ENCODE measurements at places on chromosomes 16 and 17.
A peak's percentile ranks its signal among the peaks of the same experiment; 100 is the strongest.

DNA sequence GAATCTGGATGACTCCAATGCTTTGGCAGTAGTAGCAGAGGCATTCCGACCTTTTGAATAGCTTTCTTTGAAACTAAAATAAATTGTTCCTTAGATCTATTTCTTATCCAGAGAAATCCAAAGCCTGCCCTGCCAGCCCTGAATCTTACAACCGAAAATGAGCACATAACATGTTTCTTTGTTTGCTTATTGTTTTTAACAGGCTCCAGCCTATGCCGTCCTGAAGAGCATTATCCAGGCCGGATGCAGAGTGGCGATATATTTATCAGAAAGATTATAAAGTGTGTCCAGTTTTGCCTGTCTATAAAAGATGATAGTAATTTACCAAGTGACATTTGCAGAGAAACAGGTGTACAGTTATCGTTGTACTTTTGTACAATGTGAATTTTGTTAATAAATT, 10.5 kb downstream of the COQ7 start:
- DNase-seq = no peak

GRCh38 chr17:66230922-66231591, 1.8 kb upstream of the APOH start:
- no peak for DNase-seq

DNA sequence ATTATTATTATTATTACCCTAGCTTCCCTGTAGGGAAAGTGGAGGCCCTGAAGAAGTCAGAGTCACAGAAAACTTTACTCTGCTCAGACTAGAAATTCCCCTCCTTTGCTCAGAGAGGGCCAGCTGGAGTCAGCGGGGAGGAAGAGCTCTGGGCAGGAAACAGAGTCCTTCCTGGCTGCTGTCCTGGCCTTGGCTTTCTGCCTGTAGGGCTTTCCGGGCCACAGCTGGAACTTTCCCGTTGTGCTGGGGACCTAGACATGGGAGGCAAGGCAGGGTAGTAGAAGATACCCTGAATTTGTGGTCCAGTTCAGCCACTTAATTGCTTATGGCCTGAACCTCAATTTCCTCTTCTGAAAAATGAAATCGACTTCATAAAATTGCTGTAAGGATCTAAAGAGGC, 14.0 kb upstream of the CCL2 start:
- peak; percentile 47 for DNase-seq

DNA sequence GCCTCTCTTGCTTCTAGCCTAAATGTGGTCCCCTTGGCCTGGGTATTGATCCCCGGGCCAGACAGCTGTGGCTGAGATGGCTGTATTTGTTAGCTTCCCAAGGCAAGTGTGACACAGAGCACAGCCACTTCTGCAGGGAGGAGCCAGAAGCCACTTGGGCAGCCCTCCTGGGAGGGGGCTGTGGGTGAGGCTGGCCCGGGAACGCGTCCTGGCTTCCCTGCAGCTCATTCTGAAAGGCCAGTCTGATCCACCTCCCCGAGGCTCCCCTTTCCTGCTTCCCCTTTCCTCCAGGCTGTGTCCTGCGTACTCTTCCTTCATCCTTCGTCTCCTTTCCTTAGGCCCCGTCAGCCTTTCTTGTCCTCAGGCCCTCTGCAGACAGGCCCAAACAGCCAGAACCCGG, 8.0 kb downstream of the SERPINF2 start:
- no peak for DNase-seq

- DNase-seq = no peak
Measured at GRCh38 chr16:73046202-73046848, 1.6 kb downstream of the ZFHX3 start.

GRCh38 chr17:1997927-1998742, 27.0 kb downstream of the RTN4RL1 start:
- DNase-seq = peak; percentile 57

DNA sequence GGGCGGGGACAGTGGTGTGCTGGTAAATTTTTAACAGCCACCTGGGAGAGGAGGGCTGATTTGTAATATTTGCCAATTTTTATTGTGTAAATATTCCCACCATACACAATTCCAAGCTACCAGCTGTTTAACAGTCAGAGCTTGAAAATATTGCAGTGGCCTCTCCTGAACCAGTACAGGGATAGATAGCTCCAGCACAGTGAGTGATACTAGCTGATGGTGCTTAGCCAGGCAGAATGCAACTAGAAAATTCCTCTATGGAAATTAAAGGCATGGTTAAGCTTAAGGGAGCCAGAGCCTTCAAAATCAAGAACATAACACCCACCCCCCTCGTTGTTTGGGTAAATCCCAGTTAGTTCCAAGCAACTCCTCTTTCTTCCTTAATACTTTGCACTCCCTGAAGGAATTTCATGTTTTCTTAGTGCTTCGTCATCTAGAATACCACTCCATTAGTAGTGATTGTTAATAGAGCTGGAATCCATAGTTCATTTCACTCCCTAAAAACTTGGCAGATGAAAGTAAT, 96.6 kb downstream of the CYB561 start:
- peak; percentile 48 for DNase-seq

- DNase-seq = peak; percentile 37
Measured at GRCh38 chr17:37107406-37108083, 158.8 kb downstream of the AATF start.

GRCh38 chr17:76479515-76480060, 12.2 kb downstream of the AANAT start:
- DNase-seq = no peak

DNA sequence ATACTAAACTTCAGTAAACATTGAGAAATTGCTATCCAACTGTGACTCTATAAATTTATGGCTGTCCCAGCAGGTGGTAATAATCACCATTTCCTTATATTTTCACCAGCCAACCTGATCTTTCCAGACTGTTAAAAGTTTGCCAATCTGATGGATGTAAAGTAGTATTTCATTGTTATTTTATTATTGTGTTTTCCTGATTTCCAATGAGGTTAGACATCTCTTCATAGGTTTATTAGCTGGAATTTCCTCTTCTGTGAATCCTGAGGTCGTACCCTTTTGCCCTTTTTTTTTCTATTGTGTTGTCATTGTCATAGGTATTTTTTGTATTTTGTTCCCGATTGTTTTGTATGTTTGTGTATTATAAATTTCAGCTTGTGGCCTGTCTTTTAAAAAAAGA, 31.7 kb downstream of the BMERB1 start:
- no peak for DNase-seq

GRCh38 chr16:47694543-47694942, 233.4 kb downstream of the PHKB start:
- no peak for DNase-seq

- DNase-seq = no peak
Measured at GRCh38 chr16:87540072-87540896, 47.5 kb upstream of the ZCCHC14 start.

DNA sequence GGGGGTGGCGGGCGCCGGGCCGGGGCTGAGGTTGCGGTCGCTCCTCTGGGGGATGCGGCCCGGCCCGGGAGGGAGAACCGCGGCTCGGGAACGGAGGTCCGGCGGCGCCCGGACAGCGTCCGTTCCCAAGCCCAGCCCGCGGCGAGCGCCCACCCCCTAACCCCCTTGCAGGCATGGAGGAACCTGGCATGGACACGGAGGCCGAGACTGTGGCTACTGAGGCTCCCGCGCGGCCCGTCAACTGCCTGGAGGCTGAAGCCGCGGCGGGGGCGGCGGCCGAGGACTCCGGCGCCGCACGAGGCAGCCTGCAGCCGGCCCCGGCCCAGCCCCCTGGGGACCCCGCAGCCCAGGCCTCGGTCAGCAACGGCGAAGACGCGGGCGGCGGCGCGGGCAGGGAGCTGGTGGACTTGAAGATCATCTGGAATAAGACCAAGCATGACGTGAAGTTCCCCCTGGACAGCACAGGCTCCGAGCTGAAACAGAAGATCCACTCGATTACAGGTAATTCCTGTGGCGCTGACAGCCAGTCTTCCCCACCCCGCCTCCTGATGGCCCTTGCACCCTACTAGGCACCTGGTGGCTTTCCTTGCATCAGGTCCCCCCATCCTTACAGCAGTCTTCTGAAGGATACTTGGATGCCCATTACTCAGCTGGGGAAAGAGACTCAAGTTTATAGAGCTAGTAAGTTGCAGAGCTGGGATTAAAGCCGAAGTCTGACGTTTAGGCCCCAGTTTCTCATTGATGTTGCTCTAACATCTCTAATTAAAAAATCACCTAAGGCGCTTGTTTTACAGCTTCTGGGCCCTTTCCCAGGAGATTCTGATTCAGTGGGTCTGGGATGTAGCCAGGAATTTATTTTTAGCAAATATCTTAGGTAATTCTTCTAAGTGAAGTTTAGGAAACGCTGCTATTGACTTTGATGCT, 514 bp downstream of the UBFD1 start:
- DNase-seq = peak; percentile 14

- DNase-seq = peak; percentile 76
Measured at GRCh38 chr16:8850279-8850885, 18.4 kb downstream of the CARHSP1 start.

- peak; percentile 95 for DNase-seq
Measured at GRCh38 chr17:10127819-10128425, 70.5 kb downstream of the GAS7 start.

DNA sequence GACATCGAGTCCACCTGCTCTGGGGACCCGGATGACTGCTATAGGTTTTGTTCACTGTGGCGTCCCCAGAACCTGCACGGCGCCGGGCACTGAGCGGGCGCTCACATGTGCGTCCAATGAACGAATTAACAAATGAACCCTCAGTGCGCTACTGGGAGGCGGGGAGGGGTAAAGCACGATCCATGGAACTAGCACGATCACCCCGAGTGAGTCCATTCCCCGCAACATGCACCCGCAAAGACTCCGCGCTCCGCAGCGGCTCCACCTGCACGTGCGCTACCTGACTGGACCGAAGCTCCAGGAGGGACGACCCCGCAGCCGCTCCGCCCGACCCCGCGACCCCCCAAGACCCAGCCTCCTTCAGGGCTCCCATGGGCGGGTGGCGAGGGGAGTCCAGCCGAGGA, 491 bp downstream of the TRAP1 start:
- DNase-seq = peak; percentile 54

DNA sequence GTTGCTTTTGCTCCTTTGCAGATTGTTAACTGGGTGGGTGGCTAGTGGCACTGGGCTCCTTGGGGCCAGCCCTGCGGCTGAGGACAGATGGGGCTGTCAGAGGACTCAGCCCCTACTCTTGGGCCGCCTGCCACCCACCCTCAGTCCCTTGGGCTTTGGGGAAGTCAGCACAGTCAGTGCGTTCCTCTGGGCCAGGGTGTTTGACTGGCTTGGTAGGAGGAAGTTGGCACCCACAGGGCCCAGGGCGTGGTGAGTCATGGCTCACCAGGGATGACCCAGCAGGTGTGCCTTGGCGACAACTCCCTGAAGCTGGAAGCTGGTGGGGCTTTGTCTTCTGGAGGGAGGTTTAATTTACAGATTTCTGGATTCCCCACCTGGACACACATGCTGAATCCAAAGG, 32.4 kb downstream of the HAPSTR1 start:
- peak; percentile 43 for DNase-seq

Measured in GM03348 (cell line).